ENCODE measurements at places on chromosomes 3 and 15.

DNA sequence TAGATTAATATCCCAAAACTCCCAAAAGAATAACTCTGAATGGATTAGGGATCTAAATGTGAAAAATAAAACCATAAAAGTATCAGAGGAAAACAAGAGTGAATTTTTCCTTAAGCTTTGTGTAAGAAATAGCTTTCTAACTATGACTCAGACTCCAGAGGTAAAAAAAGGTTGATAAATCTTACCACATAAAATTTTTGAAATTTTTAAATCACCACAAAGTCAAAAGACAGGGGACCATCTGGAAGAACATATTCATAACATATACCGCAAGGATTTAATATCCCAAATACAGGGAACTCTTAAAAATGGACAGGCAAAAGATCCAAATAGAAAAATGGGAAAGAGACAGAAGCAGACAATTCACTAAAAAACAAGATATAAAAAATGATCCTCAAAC is 145.0 kb downstream of the ARNT2 start:
- no peak for DNase-seq

- no peak for DNase-seq
Measured at GRCh38 chr3:20380295-20380694, 194.3 kb upstream of the SGO1 start.

GRCh38 chr15:47963265-47963664 is 157.5 kb upstream of the SLC24A5 start:
- DNase-seq, result no peak

- DNase-seq, result no peak
Measured at GRCh38 chr3:101009386-101009785, 16.2 kb upstream of the ABI3BP start.

GRCh38 chr15:72112116-72112515 is 5.8 kb downstream of the MYO9A start:
- no peak for DNase-seq

GRCh38 chr3:29440413-29441305 is 159.8 kb downstream of the RBMS3 start:
- no peak for DNase-seq

- no peak for DNase-seq
Measured at GRCh38 chr3:174397848-174398247, 461.3 kb upstream of the NAALADL2 start.

DNA sequence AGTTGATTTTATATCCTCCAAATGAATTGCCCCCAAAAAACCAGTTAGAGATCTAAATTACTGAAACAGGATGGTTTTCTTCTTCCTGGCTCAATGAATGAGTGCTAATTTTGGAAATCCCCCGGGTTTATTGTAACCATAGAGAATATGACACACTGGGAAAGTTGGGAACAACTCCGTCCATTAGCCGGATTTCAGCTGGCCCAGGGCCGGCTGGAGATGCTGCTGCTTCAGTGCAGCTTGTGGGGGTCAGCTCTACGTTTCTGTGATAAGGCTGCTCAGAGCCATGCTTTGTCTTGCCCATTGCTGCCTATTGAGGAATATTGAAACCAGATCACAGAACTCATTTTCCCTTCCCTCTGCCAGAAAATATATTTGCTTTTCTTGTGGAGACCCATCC is 20.3 kb downstream of the GYG1 start:
- DNase-seq, result no peak

DNA sequence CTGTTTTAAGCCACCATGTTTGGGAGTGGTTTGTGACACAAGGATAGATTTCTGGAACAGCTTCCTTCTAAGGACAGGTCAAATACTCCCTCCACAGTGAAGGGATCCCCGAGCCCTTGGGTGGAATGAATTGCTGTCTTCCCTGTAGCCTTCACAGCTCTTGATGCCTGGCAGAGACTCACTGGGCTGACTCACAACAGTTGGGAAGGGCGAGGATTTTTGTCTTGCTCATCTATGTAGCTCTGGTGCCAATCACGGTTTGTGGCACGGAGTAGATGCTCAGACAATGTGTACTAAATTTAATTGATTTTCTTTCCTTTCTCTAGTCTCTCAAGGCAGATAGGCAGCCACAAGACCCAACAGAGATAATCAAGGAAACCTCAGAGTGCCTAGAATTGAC is 27.0 kb downstream of the CRYGS start:
- DNase-seq, result no peak

DNA sequence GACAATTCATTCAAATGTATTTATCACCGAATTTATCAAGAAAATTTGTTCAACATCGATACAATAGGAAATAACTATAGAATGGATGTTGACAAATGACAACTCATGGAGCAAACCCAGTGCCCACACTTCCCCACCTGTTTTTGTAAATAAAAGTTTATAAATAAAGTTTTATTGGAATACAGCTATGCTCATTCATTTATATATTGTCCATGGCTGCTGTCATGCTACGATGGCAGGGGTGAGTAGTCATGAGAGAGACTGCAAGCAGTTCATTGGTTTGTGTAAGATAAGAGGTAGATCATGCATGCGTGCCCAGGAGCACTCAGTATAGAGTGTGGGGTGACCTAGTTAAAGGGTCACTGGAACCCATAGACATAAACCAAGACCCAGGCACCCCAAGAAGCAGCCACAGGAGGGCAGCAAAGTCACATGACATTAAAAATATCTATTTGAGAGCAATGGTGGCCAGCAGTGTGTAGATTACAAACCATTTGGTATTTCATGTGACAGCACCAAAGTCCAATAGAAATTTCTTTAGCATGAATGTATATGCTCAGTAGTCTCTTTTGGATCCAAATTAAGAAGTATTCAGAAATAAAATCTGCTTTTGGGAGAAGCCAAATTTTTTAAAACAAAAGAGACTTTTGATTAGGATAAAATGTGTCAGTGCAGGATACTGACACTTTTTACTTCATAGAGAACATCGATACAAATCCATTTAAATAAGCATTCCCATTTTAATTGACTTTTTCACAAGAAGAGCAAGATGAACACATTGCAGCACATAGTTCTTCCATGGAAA is 794.8 kb downstream of the MCTP2 start:
- no peak for DNase-seq

- no peak for DNase-seq
Measured at GRCh38 chr15:75713338-75713895, 769 bp upstream of the CSPG4 start.

DNA sequence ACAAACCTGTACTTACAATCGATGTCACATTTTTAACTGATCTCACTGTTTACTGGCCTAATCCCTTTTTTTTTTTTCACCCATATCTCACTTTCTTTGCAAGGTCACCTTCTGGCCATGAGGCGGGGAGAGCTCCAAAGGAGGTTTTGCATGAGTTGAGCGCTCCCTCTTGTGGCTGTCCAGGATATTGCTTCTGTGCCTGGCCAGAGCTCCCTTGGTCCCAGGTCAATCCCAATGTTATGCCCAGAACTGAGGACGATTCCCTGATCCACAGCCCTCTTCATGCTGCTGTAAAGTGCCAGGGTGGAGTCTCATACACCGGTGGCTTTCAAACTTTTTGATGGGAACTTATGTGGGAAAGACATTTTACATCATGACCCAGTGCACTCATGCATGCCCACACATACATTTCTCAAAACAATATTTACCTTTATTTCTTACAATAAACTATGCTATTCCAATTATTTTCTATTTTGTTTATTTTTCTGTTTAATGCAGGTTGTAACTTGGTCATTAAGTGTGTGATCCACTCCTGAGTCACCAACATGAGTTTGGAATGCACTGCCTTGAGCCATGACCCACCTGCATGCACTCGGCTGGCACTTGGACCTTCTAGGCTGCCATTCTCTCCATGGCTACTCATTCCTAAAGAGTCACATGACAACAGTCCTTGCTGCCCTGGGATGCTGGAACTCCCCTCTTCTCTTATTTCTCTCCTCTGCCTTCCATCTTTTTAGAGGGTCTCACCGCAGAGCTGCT is 9.6 kb upstream of the SST start:
- DNase-seq, result peak; percentile 78
